Coronary artery (tissue), 2 donors: ENCODE measurements at places on chromosomes 13 and 19.

DNA sequence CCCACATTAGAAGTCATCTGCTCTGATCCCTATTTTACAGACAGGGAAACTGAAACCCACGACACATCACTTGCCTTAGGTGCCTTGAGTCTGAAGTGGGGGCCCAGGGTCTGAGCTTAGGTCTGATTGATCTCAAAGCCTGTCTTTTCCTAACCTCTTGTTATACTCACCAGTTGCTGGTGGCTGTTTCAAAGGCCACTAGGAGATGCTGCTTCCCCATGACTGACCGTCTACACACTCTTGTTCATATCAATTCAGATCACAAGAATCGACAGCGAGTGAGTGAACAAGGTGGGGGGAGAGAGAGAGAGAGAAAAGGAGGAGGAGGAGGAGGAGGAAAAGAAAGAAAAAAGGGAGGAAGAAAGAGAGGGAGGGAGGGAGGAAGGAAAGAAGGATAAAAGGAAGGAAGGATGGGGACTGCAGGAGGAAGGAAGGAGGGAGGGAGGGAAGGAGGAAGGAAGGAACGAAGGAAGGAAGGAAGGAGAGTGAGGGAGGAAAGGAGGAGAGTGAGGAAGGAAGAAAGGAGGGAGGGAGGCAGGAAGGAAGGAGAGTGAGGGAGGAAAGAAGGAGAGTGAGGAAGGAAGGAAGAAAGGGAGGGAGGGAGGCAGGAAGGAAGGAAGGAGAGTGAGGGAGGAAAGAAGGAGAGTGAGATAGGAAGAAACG is 3.3 kb downstream of the OR10H1 start:
- DNase-seq = no peak

- DNase-seq = no peak
These were observed 429.3 kb downstream of the DIAPH3 start for GRCh38 chr13:59734393-59734792.

DNA sequence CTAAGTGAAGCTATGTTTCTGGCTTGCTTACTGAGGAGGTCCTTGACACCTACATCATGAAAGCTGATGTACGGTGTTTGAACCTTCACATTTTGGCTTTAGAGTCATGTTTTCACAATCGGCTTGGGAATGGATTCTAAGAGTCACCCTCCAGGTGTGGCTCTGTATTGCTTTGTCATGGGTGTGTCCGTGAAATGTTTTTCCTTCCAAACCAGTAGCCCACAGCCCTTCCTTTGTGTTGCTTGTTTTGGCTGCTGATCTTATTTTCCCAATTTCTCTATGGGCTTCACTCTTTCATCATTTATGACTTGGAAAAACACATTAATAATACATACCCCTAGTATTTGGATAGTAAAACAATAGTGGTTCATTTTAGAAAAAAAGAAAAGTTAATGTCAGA is 240.6 kb downstream of the GGACT start:
- DNase-seq = no peak

DNA sequence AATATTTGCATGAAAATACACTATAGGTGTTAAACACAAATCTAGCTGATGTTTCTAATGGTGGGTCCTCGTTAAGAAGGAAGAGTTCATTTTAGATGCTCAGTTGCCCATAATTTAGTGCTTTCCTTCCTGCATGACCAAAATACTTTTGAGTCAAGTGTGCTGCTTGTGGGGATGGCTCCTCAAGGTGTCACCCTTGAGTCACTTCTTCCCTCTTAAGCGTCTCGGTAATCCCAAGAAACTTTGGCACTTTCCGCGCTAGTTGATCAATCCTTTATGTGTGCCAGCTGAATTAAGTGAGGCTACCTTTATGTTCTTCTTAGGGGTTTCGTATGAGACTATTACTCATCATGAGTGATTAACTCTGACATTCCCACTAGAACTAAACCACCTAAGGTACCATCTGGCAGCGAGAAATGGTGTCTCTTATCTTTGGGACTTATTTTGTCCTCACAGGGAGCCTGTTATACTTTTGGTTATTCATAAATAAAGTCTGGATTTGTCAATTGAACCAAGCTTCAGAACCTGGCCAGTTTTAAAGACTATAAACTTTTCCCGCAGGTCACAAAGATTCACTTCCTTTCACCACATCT is 106.8 kb downstream of the NHLRC3 start:
- DNase-seq = no peak

GRCh38 chr13:51823359-51823758 is 19.4 kb upstream of the DHRS12 start:
- DNase-seq = no peak

DNA sequence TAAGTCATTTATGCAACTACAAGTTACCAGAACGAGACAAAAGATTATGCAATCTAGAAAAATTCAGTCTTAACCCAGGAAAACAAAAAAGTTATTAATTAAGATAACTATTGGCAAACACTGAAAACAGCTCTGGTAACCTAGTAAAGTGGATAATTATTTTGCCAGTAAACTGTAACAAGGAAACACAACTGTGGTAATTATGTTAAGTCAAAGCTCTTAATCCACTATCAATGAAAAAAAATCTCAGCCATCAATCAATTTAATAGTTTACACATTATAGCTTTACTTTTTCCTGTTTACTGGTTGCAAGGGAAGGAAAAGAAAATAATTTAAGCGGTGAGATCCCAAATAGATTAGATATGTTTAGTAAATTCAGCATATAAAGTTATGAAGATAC is 11.2 kb downstream of the EXOSC8 start:
- no peak for DNase-seq

GRCh38 chr13:83878691-83879430 is 3.4 kb downstream of the SLITRK1 start:
- DNase-seq = no peak

DNA sequence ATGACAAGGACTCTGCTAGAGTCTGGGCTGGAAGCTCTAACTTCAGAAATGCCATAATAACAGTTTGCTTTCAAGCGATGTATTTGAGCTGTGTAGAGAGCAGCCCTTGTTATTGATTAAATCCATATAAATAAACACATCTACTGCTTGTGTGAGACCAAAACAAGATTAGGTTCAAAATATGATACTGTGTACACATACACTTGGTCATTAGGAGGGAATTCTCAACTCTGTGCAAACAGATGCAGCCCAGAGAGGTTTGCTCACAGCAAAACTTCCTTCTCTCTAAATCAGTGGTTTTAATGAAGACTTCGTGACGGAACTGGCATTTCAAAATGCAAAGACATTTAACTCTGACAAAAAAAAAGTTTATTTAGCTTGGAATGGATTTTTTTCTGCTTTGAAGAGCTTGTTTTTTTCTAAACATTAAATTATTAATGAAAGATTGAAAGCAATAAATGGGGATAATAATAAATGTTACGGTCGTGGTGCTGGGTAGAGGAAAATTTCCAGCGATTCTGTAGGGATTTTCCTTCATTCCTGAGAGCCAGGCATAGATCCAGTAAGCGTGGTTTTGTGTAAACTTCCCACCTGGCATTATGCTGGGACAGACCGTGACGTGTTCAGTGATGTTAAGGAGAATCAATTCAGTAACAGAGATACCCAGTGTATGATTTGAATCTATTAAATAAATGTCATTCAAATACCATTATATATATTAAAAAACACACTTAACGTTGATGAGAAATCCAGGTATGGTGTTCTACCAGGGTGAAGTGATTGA is 213.7 kb downstream of the TEX29 start:
- DNase-seq = no peak

DNA sequence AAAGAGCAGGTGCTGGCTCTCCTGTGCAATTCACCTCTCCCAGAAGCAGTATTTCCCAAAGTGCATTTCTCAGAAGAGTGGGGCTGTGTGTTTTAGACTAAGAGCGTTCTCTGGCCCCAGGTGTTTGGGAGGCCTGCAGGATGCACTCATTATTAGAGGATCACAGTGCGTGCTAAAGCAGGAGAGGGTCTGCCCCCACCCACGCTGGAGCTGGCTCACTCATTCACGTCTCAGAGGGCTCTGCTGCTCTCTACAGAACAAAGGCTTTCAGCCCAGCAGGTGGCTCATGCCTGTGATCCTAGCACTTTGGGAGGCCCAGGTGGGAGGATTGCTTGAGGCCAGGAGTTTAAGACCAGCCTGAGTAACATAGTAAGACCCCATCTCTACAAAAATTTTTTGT is 756.7 kb downstream of the UQCRFS1 start:
- DNase-seq = no peak

GRCh38 chr19:21709464-21709863 is 57.9 kb downstream of the ZNF100 start:
- DNase-seq = no peak

DNA sequence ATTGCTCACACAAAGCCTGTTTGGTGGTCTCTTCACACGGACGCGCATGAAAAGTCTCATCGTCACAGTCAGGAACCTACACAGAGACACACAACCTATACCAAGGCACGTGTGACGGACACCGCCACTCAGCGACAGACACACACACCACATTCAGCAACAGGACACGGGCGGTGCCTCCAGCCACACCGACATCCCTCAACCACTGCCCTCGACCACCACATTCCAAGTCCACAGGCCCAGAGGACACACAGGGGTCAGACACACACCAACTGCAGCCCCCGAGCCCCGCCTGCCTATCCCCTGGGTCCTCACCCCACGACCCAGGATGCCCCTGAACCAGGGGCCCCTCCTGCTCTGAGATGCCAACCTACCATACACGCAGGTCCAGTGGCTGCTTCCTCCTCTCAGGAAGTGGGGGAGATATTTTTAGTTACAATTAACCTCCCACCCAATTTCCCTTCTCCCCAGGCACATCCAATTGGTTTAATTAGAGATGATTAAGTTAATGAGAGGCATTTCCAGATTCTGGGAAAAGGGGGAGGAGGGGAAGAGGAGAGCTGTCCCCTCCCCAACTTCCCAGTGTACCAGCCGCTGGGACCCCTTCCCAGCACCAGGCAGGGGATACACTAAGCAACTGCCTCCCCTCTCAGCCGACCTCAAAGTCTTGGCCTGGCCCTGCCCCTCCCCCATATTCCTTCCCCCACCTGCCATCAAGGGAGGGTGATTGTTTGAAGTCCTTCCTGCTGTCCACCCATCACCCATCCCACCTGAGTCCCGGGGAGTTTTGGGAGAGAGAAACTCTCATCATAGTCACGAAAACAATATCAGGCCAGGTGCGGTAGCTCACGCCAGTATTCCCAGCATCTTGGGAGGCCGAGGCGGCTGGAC is 20.4 kb downstream of the MEIS3 start:
- DNase-seq = no peak

DNA sequence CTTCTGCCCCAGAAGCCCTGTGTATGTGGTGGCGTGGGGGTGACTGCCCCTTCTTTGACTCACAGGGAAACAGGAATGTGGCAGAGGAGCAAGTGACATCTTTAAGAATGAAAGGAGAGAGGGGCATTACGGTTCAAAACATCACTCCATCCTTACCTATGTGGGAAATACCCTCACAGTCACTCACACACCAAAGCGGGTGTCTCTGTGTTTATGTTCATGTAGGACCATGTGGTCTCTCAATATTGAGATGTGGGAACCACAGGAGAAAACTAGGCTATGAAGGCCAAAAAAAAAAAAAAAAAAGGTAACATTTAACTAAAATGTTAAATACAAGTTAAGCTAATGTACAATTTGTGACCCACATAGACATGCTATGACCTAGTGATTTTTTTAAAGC is 153.6 kb upstream of the GPR12 start:
- no peak for DNase-seq

- no peak for DNase-seq
These were observed 17.3 kb downstream of the CKM start for GRCh38 chr19:45305421-45305820.

DNA sequence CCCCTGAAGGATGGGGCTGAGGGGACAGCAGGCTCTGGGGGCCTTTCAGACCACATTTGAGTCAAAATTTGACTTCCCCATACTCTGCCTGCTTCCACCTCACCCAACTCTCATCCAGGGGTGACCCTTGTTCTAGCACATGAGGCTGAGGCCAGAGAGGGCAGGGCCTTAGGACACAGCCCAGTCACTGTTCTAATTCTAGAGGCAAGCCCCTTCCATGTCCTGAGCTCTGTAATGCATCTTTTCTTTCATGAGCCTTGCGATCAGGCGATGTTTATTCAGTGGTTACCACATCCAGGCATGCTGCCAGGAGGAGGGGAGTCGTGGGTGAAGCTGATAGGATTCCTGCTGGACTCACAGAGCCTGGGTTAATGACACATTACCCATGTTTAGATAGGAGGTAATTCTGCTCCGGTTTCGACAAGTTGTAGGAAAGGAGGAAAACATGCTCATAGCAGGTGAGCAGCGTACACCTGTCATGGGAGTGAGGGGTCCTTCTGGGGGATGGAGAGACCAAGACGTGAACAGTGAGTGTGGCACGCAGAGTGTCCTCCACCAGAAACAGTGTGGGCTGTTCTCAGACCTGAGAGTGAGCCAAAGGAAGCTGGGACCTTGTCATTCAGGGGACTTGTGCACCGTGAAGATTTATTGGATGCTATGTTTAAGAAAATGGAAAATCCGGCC is 9.3 kb downstream of the RPS9 start:
- no peak for DNase-seq

- DNase-seq = no peak
These were observed 27.6 kb downstream of the ARHGEF18 start for GRCh38 chr19:7376151-7376852.

GRCh38 chr19:45782820-45783785 is 813 bp upstream of the DMPK start:
- DNase-seq = peak; percentile 94

DNA sequence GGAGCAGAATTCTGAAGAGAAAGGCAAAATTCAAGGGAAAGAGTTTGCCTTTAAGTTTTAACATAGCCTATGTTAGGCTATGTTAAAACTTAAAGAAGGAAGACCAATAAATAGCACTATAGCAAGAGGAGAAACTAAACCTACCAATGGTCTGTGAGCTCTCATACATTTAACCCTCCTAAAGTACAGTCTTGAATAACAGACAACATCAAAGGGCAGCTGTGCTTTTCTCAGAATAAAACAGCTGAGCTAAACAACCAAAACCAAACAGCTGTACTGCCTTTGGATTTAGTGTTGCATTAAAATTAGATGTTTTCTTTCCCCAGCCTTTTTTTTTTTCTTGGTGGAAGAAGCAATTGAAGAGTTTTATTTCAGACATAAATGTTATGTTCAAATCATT is 34.0 kb downstream of the KLF5 start:
- DNase-seq = no peak

DNA sequence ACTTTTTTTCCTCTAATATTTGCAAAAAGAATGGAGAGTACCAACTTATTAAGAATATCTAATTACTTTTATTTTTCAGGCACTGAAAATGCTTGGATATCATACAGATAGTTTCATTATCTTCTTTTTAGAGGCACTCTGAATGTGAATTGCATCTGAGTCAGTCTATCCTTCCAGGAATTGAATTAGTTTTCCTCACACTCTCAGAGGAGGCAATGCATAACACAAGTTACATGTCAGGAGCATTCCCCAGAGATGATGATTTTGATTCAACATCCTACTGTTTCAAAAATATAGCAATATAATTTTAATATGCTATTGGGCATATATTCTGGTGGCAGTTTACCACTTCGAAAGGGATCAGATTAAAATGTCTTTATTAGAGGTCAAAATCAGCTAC is 1315.4 kb downstream of the PCDH9 start:
- no peak for DNase-seq

DNA sequence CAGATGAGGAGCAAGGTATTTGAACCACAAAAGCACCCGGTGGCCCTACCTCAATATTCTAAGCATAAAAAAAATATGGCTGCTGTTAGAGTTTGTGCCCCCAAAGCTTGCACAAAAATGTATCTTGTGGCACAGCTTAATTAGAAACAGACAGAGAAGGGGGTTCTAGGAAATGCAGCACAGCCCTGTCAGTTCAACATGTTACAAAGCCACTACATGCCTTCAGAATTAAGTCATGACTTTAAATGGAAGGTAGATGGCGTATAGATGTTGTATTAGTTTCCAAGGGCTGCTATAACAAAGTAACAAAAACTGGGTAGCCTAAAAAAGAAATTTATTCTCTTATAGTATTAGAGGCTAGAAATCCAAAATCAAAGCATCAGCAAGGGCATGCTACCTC is 703.8 kb downstream of the DIAPH3 start:
- no peak for DNase-seq
